ENCODE measurements at places on chromosomes 12 and 14.

- DNase-seq = no peak
Observed at GRCh38 chr14:86083616-86084015, 553.7 kb downstream of the FLRT2 start.

DNA sequence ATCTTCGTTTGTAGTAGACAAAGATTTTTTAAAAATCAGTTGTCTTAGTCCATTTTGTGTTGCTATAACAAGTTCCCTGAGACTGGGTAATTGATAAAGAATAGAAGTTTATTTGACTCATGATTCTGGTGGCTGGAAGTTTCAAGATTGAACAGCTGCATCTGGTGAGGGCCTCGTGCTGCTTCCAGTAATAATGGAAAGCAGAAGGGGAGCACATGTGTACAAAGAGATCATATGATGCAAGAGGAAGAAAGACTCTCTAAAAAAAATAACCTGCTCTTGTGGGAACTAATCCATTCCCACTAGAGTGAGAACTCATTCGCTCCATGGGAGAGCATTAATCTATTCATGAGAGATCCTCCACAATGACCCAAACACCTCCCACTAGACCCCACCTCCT lies 24.8 kb downstream of the MUCL1 start:
- DNase-seq = no peak

GRCh38 chr12:53695152-53696145 lies 19.6 kb upstream of the ATP5MC2 start:
- peak; percentile 51 for DNase-seq

- DNase-seq = peak; percentile 41
Observed at GRCh38 chr14:21965042-21965441, 291.4 kb upstream of the OR4E1 start.

DNA sequence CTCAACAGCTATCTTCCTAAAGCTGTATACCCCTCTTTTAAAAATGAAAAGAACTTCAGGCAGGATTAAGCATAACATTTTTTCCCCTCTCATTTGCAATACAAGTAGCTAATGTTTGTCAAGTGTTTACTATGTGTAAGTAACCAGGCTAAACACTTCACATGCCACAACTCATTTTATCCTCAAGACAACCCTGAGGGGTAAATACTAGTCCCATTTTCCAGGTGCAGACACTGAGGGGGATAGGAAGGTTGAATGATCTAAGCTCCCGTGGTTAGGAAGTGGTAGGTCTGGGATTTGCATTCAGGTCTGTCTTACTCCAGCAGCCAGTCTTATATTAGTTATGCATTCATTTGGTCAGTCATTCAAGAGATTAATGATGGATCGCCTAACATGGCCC lies 70.7 kb downstream of the ANO6 start:
- DNase-seq = no peak

DNA sequence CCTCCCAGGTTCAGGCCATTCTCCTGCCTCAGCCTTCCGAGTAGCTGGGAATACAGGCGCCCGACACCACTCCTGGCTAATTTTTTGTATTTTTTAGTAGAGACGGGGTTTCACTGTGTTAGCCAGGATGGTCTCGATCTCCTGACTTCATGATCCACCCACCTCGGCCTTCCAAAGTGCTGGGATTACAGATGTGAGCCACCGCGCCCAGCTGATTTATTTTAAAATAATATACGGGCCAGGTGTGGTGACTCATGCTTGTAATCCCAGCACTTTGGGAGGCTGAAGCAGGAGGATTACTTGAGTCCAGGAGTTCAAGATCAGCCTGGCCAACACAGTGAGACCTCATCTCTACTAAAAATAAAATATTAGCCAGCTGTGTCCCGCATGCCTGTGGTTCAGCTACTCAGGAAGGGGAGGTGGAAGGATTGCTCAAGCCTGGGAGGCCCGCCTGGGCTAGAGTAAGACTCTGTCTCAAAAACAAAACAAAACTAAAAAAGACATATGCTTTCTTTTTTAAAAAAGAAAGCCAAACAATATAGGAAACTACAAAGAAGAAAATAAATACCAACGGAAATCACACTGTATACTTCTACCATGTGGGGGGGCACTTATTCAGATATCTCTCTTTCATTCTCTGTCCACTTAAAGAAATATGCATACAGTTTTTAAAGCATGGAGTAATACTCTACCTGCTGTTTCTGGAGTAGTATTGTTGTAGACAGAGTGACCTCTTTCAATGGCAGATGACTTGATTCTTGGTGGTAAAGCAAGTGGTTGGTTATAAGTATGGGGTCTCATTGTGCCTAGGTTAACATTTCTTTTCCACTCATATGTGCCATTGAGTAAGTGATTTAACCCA lies 930 bp upstream of the MIA2 start:
- no peak for DNase-seq

DNA sequence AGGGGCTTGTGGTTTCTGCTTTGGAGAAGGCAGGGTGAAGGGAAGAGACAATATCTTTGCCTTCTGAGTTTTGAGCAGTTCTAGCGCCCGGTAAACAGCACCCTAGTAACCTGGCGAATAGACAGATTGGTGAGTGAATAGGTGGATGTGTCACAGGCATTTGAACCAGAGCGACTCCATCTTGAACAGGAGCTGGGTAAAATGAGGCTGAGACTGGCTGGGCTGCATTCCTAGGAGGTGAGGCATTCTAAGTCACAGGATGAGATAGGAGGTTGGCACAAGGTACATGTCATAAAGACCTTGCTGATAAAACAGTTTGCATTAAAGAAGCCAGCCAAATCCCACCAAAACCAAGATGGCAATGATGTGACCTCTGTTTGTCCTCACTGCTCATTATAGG lies 643.6 kb upstream of the TMEM132C start:
- no peak for DNase-seq

DNA sequence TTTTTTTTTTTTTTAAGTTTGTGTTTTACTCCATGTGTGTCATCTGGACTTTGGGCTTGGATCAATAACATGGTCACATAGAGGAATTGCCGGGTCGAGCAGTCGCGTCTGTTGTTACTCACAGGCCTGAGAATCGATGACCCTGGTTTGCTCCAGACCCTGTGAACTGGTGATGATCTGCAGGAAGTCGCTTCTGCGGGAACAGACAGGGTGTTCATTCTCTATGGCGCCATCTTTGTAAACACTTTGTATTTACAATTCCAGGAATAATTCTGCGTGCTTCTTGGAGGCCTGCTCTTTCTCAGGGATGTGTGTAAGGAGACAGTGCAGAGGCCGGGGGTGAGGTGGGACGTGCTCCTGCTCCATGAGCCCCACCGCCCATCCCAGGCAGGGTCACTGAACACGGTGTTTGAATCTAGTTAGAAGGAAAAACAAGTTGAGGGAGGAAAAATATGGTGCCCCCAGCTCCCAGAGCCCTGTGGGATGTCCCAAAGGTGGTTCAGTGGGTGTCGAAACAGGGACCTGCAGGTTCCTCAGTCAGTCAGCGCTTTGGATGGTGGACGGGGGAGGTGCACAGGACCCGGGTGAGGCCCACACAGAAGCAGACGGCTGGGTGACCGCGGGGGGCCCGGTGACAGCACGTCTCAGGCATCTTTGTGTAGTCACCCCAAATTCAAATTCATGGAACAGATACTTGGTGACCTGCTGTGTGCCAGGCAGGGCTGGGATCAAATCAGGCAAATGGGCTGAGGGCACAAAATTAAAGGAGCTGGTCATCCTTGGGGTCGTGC lies 58.8 kb downstream of the ADGRD1 start:
- DNase-seq = no peak

DNA sequence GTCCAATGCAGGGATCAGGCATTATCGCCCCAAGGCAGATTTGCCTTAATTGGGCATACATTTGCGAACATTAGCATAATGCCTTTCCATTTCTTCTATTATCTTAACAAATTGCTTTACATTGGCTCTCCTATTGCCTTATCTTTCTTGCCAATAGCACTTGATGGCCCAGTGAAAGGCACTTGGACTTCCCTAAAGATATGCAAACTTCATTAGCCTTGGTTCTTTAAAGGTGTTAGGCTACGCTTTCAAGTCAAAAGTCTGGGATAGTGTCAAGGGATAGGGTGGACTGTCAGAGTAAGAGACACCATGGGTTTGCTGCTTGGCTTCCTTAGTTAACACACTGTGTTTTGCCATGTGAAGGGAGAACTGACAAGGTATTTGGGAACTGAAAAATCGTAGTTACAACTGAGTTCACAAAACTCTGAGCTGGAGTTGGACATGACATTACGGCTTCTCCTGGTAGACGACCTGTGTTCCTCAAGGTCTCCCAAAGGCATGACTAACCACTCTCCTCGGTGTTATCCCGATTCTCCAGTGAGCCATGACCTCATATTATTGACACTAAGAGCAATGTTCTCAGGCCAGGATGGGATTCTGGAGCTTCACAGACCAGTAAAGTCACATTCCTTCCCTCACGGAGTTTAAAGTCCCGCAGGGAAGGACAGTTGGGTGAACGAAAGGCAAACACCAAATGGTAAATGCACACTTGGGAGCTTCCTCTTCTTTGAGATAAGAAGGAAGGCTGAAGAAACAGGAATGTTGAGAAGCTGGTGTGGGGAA lies 65.2 kb downstream of the TBC1D30 start:
- DNase-seq = no peak

DNA sequence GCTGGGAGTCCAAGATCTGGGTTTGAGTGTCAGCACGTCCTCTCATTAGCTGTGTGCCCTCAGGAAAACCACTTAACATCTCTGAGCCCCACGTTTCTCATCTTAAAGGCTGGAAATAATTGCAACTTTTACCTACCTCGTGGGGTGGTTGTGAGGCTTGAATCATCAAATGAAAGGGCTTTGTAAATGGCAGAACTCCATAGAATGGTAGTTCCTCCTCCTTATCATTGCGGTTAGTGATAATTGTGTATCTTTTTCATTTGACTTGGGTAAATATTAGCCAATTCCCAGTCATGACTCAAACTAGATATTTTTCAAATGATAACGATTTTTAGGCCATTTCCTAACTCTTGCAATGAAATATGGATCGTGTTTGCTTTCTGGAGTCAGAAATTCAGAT lies 205.5 kb downstream of the CHST11 start:
- no peak for DNase-seq

DNA sequence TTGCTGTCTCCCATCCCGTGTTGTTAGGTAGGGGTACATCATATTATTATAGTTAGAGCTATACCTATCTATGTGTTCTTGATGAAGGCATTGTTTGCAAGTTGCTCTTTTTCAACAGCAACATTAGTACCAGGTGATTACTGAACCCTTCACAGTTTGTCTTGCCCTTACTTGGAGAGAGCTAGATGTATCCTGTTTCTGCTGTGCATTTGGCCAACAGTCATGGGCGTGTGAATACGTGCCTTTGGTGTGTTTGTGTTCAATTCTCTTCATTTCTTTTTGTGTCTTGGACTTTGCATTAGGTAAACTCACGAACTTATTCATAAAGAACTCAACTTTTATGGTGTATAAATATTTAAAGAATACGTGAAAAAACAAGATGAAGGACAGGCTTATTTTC lies 14.3 kb downstream of the ARF6 start:
- DNase-seq = no peak

GRCh38 chr12:116933512-116934246 lies 22.9 kb downstream of the FBXW8 start:
- no peak for DNase-seq

- DNase-seq = no peak
Observed at GRCh38 chr12:33486058-33486457, 46.4 kb upstream of the SYT10 start.

DNA sequence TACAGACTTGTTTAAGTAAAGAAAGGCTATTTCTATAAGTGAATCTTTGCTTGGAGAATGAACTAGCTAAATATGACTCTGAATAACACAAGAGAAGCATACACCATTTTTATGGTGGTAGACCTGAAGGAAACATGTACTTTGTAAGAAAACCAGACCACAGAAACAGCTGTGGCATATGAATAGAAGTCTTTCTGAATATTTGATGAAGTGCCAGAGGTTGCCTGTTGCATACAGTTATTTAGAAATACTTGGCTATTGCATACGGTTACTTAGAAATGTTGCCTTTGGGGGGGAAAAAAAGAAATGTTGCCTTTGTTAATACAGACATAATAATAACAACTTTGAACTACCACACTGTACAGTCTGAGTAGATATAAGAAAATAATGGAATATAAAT lies 16.8 kb upstream of the LEMD3 start:
- no peak for DNase-seq

DNA sequence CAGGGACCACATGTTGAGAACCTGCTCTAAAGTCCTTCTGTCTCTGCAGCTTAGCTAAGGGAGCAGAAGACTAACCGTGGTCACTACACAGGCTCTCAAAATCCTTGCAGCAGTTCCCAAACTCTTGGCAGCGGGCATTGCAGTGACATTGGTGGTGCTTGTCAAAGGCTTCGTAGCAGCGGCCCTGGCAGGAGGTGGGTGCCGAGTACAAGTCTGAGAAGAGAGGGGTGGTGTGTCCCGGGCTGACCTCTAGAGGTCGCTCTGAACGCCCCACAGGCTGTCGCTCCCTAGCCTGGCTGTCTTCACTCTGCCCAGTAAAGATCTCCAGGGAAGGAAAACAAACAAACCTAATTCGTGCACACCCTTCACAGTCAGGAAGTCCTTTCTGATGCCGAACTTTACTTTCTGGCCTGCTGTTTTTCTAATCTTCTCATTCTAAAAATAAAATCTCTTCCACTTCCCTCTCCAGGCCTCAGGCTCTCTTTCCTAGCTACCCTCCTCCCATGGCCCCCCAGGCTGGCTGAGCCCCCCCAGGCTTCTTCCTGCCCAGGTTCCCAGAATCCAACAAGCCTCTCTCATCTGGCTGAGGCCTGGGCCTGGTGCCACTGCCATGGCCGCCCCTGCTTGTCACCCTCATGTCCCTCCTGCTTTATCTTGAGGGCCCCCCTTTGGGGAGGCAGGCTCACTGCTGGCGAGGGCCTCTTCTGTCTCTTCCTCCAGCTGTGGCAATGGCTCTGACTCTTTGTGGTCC lies 7.7 kb downstream of the ENDOU start:
- DNase-seq = peak; percentile 48

GRCh38 chr12:92133171-92133570 lies 12.5 kb downstream of the BTG1 start:
- DNase-seq = no peak

- DNase-seq = no peak
Observed at GRCh38 chr12:109760930-109761921, 47.6 kb downstream of the FAM222A start.

DNA sequence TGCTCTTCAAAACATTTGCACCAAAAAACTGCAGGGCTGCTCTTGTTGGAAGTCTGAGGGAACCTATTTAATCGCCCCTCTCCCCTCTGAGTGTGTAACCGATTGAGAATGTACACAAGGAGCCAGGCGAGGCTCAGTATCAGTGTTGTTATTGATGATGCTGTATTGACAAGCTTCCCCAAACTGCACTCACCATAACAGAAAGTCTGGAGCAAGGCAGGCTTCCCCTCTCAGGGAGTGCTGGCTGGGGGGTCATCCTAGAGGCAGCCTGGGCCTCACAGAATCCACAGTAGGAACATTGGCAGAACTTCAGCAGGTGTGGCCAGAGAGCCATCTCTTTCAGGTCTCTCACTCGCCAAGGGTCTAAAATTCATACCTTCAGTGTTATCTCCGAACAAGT lies 58.1 kb upstream of the TUNAR start:
- DNase-seq = no peak

All from stimulated activated CD4-positive, alpha-beta T cell treated with anti-CD3 and anti-CD28 coated beads, Interleukin-4, amount 100 ng/mL, for 1 hour (primary cell).